ENCODE measurements at places on chromosomes 3 and 15.

DNA sequence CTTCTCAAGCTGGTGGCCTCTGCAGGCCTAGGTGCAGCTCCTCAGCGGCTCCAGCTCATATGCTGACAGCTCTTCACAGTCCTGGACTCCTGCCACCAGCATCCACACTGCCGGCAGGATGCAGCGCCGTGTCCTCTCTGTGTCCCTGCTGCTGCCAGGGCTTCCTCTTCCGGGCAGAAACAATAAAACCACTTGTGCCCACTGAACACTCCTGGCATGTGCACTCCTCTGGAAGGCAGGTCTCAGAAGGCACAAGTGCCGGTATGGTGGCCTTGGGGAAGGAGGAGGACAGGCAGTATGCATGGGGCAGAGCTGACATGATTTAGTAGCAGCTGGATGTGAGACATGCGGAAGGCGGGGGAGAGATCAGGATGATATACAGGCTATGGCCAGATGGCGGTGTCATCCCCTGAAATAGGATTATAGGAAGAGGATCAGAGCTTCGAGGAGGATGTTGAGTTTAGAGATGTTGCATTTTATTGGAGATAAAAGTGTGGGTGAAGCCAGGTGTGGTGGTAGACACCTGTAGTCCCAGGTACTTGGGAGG, 7.5 kb upstream of the MAN2A2 start:
- no peak for DNase-seq

DNA sequence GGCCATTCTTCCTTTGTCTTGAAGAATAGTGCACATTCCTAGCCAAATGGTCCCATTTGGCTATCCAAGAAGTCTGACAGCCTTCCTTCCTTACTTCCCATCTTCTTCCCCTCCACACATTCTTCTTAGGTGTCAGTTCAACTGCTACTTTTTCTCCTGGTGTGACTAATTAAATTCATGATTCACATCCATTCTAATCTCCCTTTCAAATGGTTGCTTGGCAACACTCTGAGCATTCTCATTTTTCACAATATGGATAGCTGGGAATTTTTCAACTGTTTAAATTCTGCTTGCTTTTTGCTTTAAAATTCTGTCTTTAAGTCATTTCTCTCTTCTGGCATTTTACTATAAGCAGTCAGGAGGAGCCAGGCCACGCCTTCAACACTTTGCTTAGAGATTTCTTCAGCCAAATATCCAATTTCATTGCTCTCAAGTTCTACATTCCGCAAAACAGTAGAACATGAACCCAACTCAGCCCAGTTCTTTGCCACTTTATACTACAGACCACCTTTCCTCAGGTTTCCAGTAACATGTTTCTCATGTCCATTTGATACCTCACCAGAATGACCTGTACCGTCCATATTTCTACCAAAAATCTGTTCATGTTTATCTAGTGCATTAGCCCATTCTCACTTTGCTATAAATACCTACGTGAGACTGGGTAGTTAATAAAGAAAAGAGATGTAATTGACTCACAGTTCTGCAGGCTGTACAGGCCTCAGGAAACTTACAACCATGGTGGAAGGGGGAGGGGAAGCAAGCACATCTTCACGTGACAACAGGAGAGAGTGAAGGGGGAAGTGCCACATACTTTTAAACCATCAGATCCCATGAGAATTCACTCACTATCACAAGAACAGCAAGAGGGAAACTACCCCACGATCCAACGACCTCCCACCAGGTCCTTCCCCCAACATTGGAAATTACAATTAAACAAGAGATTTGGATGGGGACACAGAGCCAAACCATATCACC, 31.9 kb upstream of the MCF2L2 start:
- no peak for DNase-seq

GRCh38 chr3:127961124-127961523, 46.1 kb downstream of the KBTBD12 start:
- DNase-seq, result no peak

- DNase-seq, result no peak
Observed at GRCh38 chr15:101048581-101049030, 129.4 kb downstream of the LRRK1 start.

Data from NCI-H1417 treated with DMSO at 0.1 percent for 48 hours (cell line).